ENCODE measurements at places on chromosomes 12 and 14. TPM values are rescaled to one million over a fixed set of nuclear protein-coding genes. Genes with fewer than 3 reads are reported as not detected.

Gene HOXC9
- total RNA-seq: 0.28 TPM

Gene MSI1
- total RNA-seq: 27.6 TPM

Gene SLC38A4
- not detected for total RNA-seq

Gene SMIM41
- total RNA-seq: not detected

Gene ZNF219
- total RNA-seq: 27.0 TPM

DNA sequence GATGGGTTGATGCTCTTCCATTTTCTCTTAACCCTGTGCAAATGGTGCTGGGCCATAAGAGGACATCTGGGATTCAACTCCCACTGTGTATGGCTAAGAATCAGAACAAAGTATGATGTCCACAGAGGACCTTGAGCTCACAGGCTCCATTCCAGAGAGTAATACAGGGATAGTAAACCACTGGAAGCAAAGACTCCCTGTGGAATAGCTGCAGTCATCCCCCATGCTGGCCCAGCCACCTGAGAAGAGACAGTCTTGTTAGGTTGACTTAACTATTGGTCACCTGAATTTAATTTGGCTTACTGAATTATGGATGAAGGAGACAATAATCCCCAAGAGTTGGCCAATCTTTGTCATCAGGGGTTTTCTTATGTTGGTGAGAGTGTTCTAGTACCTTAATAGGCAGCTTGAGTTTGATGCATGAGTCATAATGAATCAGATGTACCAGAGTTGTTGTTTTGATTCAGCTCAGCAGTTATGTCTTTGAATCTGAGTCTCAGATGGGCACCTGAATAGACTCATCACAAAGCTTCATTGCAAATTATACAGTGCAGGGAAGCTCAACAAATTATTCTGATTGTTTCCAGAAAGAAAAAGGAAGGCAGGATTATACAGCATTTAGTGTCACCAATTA is 122.7 kb downstream of the SSPN start:
- no peak overlapping the region for H3K27ac ChIP-seq
- no peak for DNase-seq
- H3K4me1 ChIP-seq: no peaks in the 10 kb centered on the region
- no peak overlapping the region for H3K4me3 ChIP-seq

GRCh38 chr12:78121969-78122610 is 291.4 kb downstream of the NAV3 start:
- H3K4me1 ChIP-seq: no peaks in the 10 kb centered on the region
- H3K27ac ChIP-seq: no peak overlapping the region
- DNase-seq: no peak
- H3K36me3 ChIP-seq: no peaks in the 10 kb centered on the region
- no peak overlapping the region for H3K4me3 ChIP-seq

DNA sequence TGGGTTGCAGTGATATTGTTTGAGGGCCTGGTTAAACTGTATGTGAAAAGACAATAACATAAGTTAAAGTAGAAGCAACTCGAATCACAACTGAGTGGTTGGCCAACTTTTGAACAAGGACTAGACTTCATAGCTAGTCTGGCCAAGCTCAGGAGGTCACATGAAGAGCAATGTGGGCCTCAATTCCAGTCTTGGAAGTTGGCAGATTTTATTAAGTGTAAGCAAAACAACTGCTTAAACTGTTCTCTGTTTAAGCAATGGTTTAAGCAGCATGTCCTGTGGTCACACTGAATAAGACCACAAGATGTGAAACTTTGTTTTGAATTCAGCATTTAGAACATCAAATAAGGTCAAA is 100.4 kb downstream of the TMTC3 start:
- no peaks in the 10 kb centered on the region for H3K27me3 ChIP-seq
- H3K27ac ChIP-seq: no peak overlapping the region
- H3K4me3 ChIP-seq: no peak overlapping the region
- H3K36me3 ChIP-seq: no peaks in the 10 kb centered on the region

- H3K4me1 ChIP-seq: no peaks in the 10 kb centered on the region
- H3K27me3 ChIP-seq: no peaks in the 10 kb centered on the region
- no peaks in the 10 kb centered on the region for H3K36me3 ChIP-seq
- H3K4me3 ChIP-seq: no peak overlapping the region
Observed at GRCh38 chr12:44158746-44159145, 322.9 kb downstream of the TMEM117 start.

DNA sequence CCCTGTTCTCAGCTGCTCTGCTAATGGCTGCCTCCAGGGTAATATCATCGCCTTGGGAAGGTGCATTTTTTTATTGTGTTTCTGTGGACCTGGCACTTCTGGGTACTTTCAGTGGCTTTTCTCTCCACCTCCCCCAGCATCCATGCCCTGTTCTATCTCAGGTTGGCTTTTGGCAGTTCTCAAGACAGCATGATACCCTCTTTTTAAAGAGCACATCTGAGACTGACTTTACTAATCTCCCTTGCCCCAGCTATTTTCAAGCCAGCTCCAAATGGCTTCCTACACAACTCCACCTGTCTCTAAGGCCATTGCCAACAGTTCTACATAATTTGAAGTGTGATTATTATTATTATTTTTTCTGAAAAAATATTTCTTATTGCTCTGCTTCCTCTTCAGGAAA is 39.1 kb downstream of the CCDC175 start:
- no peaks in the 10 kb centered on the region for H3K36me3 ChIP-seq
- H3K4me1 ChIP-seq: no peaks in the 10 kb centered on the region
- no peak overlapping the region for H3K27ac ChIP-seq
- H3K27me3 ChIP-seq: no peaks in the 10 kb centered on the region
- H3K4me3 ChIP-seq: no peak overlapping the region
- no peak for DNase-seq

- H3K27me3 ChIP-seq: no peaks in the 10 kb centered on the region
- no peak for DNase-seq
- H3K27ac ChIP-seq: no peak overlapping the region
Observed at GRCh38 chr14:96649327-96649601, 147.1 kb downstream of the PAPOLA start.

DNA sequence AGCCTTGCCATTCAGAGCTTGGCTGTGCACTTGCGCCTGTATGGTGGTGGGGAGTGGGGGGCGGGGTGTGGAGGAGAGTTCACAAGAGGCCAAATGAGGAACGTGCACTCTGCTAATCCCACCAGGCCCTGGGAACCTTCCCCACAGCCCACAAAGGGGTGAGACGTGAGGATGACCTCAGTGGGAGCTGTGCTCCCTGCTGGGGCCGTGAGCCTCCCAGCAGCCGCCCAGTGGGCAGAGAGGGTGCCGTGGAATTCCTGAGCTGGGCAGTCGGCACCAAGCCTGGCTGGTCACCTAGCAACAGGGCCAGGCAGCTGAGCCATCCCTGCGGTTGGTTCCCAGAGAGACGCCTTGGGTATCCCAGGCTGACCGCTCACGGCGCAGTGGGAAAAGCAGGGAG is 53.7 kb downstream of the CCNK start:
- H3K4me3 ChIP-seq: no peak overlapping the region
- H3K4me1 ChIP-seq: peaks cover 7% of the 10 kb centered on the region
- H3K36me3 ChIP-seq: no peaks in the 10 kb centered on the region
- H3K27me3 ChIP-seq: peaks cover 11% of the 10 kb centered on the region

GRCh38 chr14:100041271-100041670 is 24.0 kb upstream of the EVL start:
- no peaks in the 10 kb centered on the region for H3K27me3 ChIP-seq
- no peaks in the 10 kb centered on the region for H3K36me3 ChIP-seq
- no peak overlapping the region for H3K4me3 ChIP-seq
- peaks cover 19% of the 10 kb centered on the region for H3K4me1 ChIP-seq

DNA sequence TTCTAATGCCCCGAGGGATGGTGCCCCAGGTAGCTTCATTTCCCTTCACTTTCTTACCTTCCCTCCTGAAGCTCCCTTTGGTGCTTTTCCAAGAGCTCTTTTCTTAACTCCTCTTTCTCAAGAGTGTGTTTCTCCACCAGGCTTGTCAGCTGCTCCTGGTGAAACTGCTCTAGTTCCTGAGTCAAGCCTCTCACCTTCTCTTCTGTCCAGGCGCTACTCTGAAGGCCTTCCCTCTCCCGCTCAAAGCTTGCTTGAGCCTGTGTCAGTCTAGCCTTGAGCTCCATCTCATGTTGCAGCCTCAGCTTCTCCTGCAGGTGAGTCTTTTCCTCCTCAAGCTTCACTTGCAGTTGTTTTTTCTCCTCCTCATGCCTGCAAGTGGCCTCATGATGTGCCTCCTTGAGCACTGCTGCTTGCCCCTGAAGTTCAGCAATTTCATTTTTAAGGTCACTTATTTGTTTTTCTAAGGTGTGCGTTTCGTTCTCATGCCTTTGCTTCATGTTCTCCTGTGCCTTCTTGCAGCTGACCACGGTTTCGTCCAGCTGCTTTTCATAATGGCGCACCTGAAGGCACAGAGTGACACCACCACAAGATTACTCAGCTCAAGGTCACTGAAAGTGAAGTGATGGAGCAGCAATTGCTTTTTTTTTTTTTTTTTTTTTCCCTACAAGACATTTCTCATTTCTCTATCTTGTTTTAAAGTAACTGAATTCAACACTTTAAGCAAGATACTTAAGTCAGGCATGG is 71.0 kb downstream of the NIN start:
- H3K27ac ChIP-seq: no peak overlapping the region
- H3K27me3 ChIP-seq: no peaks in the 10 kb centered on the region
- H3K36me3 ChIP-seq: peaks cover 35% of the 10 kb centered on the region
- no peaks in the 10 kb centered on the region for H3K4me1 ChIP-seq
- no peak for DNase-seq
- H3K4me3 ChIP-seq: peak overlapping the region; percentile 34

- H3K27ac ChIP-seq: no peak overlapping the region
- H3K36me3 ChIP-seq: peaks cover 8% of the 10 kb centered on the region
- DNase-seq: no peak
- H3K4me3 ChIP-seq: no peak overlapping the region
- H3K4me1 ChIP-seq: peaks cover 4% of the 10 kb centered on the region
Observed at GRCh38 chr14:71589609-71590008, 342.6 kb upstream of the RGS6 start.

GRCh38 chr12:67649261-67649569 is 670 bp downstream of the DYRK2 start:
- H3K27ac ChIP-seq: no peak overlapping the region
- no peak for DNase-seq
- peaks cover 32% of the 10 kb centered on the region for H3K27me3 ChIP-seq
- H3K4me3 ChIP-seq: no peak overlapping the region

All from endothelial cell (in vitro differentiated cells).